Fibroblast of skin of left biceps (primary cell): ENCODE measurements at places on chromosomes 11 and 22.

DNA sequence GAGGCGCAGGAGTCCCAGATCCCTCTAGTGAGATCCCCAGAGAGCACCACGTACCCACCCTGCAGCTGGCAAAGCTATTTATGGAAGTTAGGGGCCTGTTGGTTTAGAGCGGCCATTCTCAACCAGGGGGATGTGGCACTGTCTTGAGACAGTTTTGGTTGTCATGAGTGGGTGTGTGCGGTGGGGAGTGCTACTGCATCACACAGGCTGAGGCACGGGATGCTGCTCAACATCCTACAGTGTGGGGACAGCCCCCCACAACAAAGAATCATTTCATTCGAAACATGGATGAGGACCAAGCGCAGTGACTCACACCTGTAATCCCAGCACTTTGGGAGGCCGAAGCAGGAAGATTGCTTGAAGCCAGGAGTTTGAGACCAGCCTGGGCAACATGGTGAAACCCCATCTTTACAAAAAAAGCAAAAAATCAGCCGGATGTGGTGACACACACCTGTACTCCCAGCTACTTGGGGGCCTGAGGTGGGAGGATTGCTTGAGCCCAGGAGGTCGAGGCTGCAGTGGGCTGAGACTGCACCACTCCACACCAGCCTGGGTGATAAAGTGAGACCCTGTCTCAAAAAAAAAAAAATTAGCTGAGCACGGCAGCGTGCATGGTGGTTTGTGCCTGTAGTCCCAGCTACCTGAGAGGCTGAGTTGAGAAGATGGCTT lies 28.2 kb downstream of the GGT5 start:
- no peak for DNase-seq

DNA sequence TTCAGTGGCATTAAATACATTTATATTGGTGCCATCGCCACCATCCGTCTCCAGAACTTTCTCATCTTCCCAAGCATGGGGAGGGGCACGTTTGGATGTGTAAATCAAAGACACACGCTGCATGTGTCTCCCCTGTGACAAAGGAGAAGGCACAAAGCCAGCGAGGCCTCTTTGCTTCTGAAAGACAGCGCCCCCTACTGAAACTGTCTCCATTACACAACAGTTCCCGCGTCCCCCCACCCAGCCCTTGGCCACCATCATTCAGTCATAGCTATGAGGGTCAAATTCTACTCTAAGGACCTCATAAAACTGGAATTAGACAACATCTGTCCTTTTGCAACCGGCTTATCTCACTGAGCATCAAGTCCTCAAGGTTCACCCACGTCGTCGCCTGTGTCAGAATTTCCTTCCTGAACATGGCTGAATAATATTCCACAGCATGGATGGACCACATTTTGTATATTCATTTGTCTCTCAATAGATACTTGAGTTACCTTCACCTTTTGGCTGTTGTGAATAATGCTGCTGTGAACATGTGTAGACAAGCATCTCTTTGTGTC lies 64.8 kb downstream of the IGF2 start:
- DNase-seq, result no peak

DNA sequence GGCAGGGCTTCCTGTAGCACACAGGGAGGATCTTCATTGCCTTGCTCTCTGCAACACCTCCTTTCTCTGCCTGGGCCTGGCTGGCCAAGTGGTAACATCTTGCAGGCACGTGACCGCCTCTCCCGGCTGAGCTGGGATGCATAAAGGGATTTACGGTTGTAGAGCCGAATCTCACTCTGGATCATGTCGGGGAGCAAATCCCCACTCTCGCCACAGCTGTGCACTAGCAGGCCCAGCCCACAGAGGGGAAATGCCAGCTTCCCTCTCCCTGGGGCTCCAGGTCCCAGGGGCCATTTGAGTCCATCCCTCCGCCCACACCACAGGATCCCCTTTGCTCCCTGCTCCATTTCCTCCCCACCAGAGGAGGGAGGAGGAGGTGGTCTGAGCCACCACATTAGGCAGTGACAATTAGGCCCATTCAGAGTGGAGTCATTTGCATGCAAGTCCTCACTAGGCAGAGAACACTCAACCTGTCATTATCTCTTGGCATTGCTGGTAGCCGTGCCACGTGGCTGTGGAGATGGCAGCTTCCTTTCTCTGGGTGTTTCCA lies 196.7 kb downstream of the DSCAML1 start:
- no peak for DNase-seq

GRCh38 chr11:61339490-61339878 lies 6.5 kb downstream of the TKFC start:
- DNase-seq, result no peak

DNA sequence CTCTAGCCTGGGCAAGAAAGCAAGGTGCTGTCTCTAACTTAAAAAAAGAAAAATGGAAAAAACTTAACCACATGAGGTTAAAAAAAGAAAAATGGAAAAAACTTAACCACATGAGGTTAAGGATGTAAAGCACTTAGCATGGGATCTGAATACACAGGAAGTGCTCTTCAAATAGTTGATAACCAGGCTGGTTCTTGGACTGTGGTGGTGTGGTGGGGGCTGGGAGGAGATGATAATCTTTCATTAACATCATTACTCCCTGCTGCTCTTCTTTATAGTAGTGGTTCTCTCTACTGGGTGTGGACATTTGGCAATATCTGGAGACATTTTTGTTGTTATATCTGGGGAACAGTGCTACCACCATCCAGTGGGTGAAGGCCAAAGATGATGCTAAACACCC lies 88.4 kb downstream of the TTC17 start:
- no peak for DNase-seq

DNA sequence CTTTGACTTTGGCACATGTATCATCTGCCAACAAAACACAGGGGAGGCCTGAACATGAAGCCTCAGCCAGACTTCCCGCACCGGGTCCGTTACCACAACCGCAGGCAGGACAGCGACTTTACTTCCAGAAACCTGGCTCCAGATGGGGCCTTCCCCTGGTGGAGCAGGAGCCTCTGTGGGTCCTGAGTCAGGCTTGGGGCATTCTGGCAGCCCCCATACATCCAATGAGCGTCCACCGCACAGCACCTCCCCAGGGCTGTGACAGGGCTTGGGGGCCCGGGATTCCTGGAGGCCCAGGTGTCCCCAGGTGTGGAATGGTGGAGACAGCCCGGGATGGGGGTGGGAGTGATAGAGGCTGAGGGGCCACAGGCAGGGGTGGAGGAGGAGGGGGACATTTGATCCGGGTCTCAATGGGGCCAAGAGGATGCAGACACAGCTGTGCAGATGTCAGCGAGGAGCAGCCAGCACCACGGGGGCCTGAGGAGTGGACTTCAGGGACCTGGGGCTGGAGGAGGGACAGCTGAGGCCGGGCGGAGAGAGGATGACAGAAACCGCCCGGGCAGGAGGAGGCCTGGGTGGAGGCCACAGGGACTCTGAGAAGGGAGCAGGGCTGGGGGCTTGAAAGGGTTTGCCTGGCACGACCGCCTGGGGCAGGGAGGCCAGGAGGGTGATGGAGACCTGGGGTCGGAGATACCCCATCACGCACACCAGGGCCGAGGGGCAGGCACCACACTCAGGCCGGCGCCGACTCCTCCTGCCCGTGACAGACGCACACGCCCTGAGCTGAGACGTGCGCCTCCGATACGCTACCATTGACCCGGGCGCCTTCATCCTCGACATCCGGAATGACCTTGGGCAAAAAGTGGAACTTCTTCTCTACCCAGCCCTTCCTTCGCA lies 8.6 kb downstream of the TTLL8 start:
- DNase-seq, result no peak

GRCh38 chr11:117005758-117006157 lies 92.5 kb downstream of the SIK3 start:
- no peak for DNase-seq

GRCh38 chr22:44676441-44677352 lies 25.3 kb upstream of the PRR5 start:
- DNase-seq, result no peak

DNA sequence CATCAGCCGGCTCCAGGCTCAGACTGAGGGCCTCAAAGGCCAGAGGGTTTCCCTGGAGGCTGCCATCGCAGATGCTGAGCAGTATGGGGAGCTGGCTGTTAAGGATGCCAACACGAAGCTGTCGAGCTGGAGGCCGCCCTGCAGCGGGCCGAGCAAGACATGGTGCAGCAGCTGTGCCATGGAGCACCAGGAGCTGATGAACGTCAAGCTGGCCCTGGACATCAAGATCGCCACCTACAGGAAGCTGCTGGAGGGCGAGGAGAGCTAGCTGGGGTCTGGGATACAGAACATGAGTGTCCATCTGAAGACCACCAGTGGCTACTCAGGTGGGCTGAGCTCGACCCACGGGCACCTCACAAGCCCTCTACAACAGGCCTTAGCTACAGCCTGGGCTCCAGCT lies 4.0 kb upstream of the SCUBE2 start:
- no peak for DNase-seq

DNA sequence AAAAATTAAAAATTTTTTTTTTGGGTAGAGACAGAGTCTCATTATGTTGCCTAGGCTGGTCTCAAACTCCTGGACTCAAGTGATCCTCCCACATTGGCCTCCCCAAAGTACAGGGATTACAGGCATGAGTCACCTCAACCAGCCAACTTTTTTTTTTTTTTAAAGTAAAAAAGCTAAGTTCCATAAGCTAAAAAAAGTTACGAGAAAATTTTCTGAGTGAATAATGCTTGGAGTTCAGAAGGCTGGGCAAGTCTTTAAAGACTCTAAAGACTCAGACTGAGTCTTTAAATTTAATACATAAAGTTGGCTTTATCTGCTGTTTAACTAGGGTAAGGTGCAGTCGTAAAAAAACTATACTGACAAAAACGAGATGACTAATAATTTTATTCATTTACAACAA lies 5.6 kb downstream of the DDX6 start:
- DNase-seq, result peak; percentile 5

DNA sequence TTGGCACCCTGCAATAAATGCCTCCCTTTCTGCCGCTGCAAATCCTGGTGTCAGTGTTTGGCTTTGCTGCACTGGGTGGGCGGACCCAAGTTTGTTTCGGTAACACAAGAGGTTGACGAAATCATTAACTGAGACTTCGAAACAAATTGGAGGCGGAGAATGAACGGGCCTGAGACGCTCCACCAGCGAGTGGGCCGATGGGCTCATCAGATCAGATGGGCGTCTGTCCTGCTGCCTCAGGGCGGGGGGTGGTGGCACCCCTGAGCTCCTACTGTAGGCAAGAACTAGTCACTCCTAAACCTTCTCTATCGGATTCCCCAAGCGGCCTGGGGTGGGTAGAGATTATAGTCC lies 918 bp upstream of the CAPN5 start:
- DNase-seq, result no peak

DNA sequence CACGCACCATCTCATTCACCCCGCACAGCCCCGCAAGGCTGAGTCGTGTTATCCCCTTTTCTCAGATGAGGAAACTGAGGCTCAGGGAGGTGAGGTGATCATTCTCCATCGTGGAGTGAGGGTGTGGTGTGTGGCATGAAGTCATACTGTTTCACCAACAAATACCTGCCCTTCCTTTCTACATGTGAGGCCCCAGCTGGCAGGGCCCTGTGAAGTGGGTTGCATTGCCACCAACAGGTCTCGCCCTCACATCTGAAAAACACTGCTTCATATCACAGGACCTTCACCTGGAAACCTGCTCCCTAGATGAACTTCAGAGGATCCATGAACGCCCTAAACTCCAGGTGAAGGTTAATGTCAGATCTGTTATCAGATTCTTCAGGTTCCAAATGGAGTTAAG lies 4.3 kb downstream of the SSTR3 start:
- no peak for DNase-seq

DNA sequence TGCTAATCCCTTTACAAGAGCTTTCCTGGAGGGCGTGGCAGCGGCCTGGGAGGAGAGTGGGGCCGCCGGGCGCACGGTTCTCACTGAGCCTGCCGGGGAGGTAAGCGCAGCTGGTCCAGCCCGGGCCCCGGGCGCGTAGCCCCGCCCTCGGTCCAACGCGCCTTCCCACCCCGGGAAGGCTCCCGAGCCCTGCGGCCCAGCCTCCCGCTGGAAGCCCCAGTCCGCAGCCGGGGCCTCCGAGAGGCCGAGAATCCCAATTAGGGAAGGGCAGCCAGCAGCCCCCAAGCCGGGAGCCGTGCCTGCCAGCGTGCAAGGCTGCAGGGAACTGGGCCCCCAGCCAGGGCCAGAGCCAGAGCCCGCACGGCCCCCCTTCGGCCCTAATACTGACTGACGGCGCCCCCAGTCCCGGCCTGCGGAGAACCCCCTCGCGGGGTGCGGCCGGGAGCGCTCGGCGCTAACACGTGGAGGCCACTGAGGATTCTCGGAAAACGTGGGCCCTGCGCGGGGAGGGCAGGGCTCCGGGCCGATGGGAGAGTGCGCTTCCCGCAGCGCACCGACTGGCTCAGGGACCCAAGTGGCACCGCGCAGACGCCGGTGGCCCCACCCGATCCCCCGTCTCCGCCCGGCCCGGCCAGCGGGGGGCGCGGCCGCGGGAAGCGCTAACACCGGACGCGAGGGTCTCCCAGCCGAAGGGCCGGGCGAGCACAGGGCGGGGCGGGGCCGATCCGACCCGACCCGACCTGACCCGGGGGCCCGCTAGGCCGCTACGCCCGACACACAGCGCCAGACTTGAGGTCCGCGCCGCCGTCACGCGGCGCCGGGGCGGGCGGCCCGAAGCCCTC lies 5.7 kb downstream of the ZFTA start:
- no peak for DNase-seq

DNA sequence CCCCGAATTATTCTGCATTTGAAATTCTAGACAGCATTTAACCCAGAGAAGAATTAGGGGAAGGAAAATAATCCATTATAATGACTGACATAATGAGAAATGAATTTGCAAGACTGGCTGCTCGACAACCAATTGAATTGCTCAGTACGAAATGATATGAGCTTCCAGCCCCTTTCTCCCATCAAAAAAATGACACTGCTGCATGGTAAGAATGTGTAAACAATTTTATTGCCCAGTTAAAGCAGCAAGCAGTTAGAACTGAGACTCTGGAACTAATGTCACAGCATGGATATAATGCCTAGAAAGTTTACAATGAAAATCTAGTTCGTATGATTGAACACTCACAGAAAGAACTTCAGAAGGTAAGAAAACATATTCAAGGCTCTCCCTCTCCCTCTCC lies 24.7 kb upstream of the PCF11 start:
- DNase-seq, result no peak

- DNase-seq, result peak; percentile 86
Measured at GRCh38 chr11:64317961-64318765, at the start of gene PRDX5. Gene PRDX5, plus strand, starts transcription at chr11:64318121. Its CDS starts 95 bp downstream, at chr11:64318216.

DNA sequence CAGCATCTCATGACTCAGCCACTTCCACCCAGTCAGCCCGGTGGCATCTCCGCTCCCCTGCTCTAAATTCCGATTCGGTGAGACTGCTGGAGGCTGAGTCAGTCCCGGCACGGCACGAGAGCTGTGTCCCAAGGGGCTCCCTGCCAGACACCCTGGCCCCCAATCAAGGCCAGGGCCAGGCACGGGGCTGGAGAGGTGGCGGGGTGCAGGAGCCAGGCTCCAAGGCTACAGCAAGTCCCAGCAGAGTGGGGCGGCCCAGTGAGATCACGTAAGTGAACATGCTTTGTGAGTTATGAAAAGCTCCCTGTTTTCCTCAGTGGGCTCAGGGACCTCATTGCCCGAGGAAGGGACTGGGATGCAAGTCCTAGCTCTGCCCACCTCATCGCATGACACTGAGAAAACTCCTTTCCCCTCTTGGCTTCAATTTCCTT lies 3.0 kb downstream of the C11orf68 start:
- peak; percentile 92 for DNase-seq
